ENCODE measurements at places on chromosomes 12 and 14. TPM values are rescaled to one million over a fixed set of nuclear protein-coding genes. Genes with fewer than 3 reads are reported as not detected.

GRCh38 chr14:93059917-93060545 lies 55.7 kb downstream of the ITPK1 start:
- no peak for DNase-seq

GRCh38 chr14:24921903-24922302 lies 128.0 kb downstream of the STXBP6 start:
- no peak for DNase-seq

The EMP1 gene
- 431 TPM for total RNA-seq

DNA sequence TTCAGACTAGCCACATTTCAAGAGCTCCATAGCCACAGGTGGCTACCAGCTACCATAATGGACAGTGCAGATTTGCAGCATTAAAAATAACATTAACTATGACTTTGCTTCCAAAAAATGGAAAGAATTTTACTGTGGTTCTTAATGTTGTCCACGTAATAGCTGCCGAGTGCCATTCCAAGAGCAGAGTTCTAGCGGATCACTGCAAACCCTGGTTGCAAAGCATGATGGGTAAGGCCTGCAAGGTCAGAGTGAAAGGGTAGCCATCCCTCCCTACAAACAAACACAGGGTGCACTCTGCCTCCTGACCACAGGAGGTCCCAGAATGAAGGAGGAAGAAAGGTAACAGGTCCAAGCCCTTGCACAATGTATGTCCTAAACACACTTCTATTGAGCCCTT lies 157.6 kb downstream of the DPF3 start:
- DNase-seq = no peak

The CNTN1 gene
- 9.9 TPM for total RNA-seq

The CGRRF1 gene
- 19.6 TPM for total RNA-seq

DNA sequence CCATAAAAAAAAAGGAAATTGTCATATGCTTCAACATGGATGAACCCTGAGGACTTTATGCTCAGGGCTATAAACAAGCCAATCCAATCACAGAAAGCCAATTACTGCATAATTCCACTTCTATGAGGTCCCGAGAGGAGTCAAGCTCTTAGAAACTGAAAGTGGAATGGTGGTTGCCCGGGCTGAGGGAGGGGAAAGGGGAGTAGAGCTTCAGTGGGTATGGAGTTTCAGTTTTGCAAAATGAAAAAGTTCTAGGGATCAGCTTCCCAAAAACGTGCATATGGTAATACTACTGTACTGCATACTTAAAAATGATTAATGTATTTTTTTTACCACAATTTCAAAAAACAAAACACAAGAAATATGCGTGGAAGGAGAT lies 52.0 kb downstream of the RNF34 start:
- no peak for DNase-seq

DNA sequence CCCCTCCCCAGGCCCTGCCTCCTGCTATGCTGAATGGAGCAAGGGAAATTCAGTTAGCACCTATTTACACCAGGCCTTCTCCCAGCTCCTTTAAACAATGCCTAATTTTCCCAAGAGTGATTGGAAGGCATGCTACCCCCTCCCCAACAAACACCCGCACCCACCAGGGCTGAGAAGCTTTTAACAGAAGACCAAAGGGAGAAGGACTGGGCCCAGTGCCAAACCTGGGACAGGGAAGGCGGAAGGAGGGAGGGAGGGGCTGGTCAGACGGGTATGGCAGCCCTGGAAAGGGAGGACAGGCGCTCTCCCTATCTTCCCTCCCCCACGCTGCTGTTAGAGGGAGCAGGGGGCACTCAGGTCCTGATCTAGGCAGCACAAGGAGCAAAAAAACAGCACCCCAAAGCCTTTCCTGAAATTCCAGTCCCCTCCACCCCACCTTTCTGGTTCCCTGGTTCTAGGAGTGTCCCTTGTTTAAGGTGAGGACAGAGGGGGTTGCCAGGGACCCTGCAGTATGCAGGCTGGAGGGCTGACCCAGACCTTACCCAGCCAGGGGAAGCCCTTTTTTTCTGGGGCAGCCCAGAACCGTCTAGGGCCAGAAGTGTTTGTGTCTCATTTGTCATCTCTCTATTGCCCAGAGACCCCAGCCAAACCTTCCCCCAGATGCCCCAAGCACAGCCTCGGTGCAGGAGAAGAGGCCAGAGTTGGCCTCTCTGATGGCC lies 2.4 kb upstream of the KRT8 start:
- DNase-seq = peak; percentile 83

DNA sequence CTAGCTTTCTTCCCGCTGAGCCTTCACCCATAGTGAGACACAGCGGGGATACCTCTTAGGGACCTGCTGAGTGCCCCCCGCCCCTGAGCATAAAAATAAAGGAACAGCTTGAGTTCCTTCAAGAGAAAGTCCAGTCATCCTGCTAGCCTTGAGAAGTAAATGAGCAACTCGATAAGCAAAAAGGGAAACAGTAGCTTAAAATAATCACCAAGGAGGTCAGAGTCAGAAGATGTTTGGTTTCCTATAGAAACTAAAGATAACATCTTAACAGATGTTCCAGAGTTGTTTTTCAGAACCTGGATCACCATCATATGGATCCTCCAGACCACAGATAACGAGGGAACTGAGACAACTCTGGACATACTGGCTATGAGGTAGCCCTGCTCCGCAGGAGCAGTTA lies 94.0 kb downstream of the BCAT1 start:
- no peak for DNase-seq

The IRAK4 gene
- 29.7 TPM for total RNA-seq

Data from kidney (tissue), 22 donors.